ENCODE measurements at places on chromosomes 3 and 15.

DNA sequence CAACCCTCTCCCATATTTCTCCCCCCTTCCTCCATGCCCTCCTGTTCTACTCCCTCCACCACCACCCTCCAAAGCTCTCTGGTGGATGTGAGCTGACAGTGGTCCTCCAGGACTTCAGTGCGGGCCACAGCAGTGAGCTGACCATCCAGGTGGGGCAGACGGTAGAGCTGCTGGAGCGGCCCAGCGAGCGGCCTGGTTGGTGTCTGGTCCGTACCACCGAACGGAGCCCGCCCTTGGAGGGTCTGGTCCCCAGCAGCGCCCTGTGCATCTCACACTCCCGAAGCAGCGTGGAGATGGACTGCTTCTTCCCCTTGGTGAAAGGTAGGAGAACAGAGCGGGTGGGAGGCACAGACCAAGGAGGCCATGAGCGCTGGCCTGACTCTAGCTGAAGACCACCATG lies 167.5 kb upstream of the UMPS start:
- no peak for DNase-seq

DNA sequence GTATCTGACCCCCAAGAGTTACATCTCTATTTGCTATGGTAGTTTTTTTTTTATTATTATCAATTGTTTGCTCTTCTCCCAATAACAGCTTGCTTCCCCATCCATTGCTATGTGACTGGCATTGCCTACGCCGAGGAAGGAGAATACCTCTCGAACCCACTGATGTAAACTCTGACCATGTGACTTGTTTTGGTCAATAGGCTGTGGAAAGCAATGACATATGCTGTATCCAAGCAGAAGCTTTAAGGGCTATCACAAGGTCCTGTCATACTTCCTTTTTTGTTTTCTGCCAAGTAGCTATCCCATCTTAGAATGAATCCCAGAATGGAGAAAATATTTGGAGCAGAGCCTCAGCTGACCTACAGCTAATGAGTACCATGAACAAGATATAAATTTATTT lies 111.0 kb upstream of the FRMD4B start:
- DNase-seq: no peak

GRCh38 chr3:169610888-169611291 lies 52.6 kb downstream of the MECOM start:
- DNase-seq: no peak

GRCh38 chr15:27057904-27058645 lies 87.1 kb downstream of the GABRG3 start:
- DNase-seq: no peak

GRCh38 chr3:127495821-127496655 lies 94.5 kb downstream of the TPRA1 start:
- peak; percentile 80 for DNase-seq

GRCh38 chr15:64478863-64479262 lies 18.5 kb downstream of the ZNF609 start:
- DNase-seq: no peak

DNA sequence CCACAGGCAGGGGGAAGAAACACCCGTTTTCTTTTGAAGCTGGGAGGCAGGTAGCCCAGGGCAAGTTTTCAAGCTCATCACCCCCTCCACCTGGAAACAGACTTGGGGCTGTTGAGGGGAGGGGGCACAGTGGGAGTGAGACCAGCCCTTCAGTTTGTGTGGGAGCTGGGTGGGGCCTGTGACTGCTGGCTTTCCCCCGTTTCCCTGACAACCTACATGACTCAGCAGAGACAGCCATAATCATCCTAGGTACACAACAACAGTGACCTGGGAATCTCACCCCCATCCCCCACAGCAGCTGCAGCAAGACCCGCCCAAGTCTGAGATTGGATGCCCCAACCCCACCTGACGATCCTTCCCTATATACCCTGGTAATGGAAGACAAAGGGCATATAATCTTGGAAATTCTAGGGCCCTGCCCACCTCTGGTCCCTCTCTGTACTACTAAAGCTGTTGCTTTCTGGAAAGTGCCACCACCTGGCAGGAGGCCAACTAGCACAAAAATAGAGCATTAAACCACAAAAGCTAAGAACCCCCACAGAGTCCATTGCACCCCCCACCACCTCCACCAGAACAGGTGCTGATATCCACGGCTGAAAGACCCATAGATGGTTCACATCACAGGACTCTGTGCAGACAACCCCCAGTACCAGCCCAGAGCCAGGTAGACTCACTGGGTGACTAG lies 422.2 kb upstream of the SGO1 start:
- DNase-seq: no peak

GRCh38 chr3:195911946-195912270 lies 3.6 kb upstream of the TNK2 start:
- DNase-seq: no peak

- peak; percentile 37 for DNase-seq
Observed at GRCh38 chr15:63389902-63390670, 8.4 kb upstream of the CA12 start.

- no peak for DNase-seq
Observed at GRCh38 chr3:33091746-33092145, 5.2 kb downstream of the GLB1 start.

DNA sequence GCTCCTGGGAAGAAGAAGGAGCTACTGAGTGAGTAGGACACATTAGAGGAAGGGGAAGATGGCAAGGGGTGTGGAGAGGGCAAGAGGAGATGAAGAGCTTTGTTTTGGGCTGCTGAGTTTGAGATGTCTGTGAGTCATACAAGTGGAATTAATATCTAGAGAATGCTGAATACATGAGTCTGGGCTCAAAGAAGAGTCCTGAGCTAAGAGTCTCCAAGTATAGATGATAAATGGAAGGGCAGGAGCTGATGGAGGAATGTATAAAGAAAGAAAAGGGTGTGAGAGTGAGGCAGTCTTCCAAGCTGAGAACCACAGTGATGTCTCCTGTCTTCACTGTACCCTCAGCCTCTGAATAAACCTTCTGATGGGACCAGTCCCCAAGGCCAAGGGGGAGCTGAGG lies 205.5 kb upstream of the MRPL3 start:
- DNase-seq: no peak

GRCh38 chr3:58799271-58799670 lies 132.7 kb upstream of the FAM3D start:
- no peak for DNase-seq

GRCh38 chr15:39736412-39737195 lies 46.0 kb downstream of the FSIP1 start:
- peak; percentile 81 for DNase-seq

DNA sequence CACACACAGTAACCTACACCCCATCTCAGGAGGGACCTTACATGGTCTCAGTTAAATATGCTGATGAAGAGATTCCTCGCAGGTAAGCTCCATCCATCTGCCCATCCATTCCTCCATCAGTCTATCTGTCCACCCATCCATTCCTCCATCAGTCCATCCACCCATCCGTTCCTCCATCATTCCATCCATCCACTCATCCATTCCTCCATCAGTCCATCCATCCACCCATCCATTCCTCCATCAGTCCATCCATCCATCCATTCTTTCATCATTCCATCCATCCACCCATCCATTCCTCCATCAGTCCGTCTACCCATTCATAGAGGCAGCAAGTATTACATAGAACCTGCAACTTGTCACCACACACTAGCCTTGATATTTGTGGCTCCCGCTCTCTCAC lies 77.9 kb downstream of the DNASE1L3 start:
- no peak for DNase-seq

GRCh38 chr3:25038922-25039321 lies 389.1 kb upstream of the RARB start:
- peak; percentile 25 for DNase-seq

GRCh38 chr15:26298659-26299170 lies 435.6 kb upstream of the ATP10A start:
- DNase-seq: no peak

DNA sequence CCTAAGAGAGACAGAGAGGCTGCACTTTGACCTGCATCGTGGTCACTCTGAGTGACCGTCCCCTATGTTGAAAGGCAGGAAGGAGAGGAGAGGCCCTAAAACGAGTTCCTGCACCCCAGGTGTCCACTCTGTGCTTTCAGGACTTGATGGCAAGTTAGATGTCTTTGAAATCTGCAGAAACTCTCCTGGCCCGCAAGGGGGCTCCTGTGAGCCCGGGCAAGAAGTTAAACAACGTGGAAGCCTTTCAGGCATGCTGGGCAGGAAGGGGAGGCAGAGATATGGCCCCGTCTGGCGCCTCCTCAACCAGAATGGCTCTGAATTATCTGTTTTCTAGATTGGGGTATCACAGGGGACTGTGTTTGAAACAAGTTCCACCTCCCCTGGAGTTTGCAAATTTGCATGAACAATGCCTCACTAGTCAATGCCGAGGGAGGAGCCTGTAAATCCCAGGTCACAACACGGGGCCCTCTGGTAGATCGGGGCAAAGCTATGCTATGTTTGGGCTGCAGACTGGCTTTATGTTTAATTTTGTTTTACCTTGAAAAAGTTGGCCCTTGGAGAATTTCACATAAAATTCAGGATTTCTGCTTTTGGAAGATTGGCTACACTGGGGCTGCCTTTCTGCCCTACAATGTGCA lies 9.8 kb downstream of the CTXND1 start:
- no peak for DNase-seq

GRCh38 chr15:87326269-87326668 lies 930.3 kb downstream of the NTRK3 start:
- DNase-seq: no peak

DNA sequence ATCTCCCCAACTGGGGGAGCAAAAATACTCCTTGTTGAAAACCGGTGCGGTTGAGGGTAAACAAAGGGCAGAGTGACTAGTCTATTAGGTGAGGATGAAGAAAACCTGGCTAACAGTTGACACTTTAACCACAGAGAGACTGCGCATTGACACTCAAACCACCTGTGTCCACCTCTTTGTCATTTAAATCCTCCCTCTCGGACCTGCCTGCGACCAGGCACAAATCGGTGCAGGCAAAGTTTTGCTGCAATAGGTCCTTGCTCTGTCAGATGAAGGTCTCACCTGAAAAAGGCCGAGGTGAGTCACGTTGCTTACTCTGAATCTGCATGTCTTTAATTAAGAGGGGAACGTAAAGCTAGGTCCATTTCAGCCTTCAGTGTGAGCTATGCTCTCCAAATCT lies 494.1 kb upstream of the DPPA4 start:
- DNase-seq: no peak

DNA sequence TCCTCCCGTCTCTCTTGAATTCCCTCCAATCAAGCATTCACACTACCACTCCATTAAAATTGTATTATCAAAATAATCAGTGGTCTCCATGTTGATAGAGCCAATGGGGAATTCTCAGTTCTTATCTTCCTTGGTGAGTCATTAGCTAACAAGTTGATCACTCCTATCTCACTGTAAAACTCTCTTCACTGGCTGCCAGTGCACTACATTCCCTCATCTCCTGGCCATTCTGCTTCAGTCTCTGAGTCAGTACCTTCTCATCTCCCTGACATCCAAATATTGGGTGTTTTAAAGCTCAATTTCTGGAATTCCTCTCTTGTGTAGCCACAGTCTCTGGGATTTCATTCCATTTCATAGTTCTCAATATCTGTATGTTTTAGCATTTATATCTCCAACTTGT lies 175.2 kb downstream of the ALDH1A2 start:
- no peak for DNase-seq

- DNase-seq: no peak
Observed at GRCh38 chr15:53634517-53635106, 124.9 kb downstream of the WDR72 start.

DNA sequence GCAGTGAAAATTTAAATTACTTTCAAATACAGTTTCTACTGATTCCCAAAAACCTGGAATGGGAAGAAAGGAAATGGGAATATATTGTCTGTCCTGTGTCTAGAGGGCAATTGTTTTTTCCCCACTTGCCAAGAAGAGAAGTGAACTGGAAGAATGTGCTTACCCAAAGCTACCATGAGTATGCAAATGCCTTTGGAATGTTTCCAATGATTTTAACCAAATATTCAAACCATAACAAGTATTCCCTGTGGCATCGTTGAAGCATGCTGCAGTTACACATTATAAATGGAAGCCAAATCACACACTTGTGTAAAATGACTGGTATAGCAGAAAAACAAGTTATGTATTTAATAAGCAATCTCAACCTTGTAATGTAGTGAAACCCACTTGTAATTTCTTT lies 368.2 kb downstream of the GBE1 start:
- DNase-seq: no peak

- no peak for DNase-seq
Observed at GRCh38 chr3:127405010-127405598, 117.3 kb upstream of the PRR20G start.

DNA sequence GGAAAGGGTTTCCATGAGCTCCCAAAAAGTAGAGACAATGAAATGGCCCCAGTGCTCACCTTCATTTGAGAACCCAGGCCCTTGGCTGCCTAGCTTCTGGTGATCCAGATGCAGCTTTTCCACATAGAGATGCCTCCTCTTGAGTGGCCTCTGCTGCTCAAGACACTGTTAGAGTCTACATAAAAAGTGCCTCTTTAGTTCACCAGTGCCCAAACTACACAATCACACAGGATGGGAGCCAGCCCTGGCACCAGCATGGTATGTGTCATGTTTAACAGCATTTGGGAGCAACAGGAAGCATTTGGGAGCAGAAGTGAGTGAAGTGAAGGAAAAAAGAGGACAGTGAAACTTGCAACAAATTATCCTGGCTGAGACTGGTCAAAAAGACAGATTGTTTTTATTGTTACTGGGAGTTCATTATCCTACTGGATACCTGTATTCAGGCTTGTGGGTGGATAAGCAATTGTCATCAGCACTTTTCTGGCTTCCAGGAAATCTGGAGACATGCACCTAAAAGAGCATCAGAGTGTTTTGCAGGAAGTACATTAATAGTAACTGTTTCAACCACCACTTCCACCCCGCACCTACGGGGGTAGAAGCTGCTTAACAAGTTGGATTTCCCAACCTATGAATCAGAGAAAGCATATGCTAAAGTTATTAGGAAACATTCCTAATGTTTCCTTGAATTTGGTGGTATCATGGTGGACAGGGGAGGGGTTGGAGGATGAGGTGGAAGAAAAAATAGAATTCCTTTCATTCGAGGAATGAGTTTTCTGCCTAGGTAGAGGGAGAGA lies 416.2 kb downstream of the IGSF11 start:
- no peak for DNase-seq

- no peak for DNase-seq
Observed at GRCh38 chr3:55789516-55789915, 302.4 kb upstream of the WNT5A start.

DNA sequence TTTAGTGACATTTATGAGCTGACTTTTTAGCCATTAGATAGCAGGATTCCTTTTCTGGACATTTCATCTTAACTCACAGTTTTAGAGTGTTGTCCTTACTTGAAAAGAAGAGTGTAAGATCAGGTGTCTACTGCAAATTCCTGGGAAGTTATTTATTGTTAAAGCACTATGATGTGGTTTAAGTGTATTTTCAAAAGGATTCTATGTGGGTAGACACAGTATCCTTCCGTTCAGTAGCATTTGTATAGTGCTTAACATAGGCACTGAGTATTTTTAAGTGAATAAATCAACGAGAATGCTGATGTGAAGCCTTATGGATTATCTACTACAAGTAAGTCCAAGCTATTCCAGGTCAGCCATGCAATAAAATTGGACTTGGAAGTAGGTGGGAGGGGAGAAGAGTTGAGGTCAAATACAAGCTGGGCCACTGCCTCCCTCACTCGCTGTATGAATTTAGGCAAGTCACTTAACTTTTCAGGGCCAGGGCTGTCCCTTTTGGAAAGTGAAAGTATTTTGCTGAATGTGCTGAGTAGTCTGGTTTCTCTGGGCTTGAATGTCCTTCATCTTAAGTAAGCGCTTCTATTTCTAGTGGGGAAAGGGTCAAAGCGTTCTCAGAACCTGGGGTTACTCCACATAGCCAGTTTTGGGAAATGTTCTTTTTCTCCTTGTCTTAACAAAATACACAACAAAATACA lies 48.6 kb downstream of the GAP43 start:
- DNase-seq: no peak

Measured in NCI-H2171 (cell line).